Activated CD4-positive, alpha-beta T cell treated with anti-CD3 and anti-CD28 coated beads for 48 hours (primary cell): ENCODE measurements at places on chromosomes 3 and 15.

GRCh38 chr3:138608322-138609135 is at the start of gene FAIM:
Gene FAIM (plus strand): TSS chr3:138608771. CDS start chr3:138619727, 10,956 bp downstream.
- peak; percentile 74 for DNase-seq

GRCh38 chr15:83747050-83747717 is 93.3 kb downstream of the ADAMTSL3 start:
- no peak for DNase-seq

- no peak for DNase-seq
These were observed 198.3 kb downstream of the OTOL1 start for GRCh38 chr3:161694682-161695564.

GRCh38 chr3:98874602-98875249 is 26.8 kb downstream of the DCBLD2 start:
- DNase-seq: no peak

DNA sequence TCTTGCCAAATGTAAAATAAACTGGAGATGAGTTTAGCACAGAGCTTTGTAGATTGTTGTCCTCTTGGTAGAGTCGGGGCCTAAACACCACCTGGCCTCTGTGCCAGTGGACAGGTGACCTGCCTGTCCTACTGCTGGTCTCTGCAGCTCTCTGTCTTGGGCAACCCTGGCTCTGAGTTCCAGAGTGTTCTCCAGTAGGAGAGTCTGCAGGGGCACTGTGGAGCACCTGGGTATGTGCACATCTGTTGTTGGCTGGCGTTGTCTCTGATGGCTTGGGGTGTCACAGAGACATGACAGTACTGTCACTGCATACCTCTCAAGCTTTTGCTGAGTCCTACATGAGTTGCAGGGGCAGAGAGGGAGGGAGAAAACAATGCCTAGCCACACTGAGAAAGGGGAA is 112.6 kb downstream of the IGF1R start:
- no peak for DNase-seq

DNA sequence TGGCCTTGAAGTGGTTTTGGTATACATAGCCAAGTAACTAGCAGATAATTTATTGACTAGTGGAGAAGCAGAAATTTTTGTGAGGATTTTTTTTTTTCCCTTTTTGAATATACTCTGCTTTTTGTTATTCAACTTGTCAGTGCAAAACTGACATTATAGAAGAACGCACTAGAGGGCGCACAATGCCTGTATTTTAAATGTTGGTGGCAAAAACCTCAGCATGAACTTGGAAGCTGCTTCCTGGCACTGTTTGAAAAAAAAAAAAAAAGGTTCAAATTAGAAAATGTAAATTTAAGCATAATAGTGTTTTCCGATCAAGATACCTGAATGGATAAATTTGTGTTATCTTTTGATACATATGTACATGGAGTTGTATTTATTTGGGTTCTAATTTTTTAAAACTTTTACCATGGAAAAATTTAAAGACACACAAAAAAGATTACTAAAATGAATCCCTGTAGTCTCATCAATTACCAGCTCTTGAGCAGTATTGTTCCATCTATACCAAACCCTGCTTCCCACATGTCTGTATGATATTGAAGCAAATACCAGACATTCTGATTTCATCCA is 56.0 kb downstream of the SLC25A26 start:
- DNase-seq: peak; percentile 70

GRCh38 chr15:89335298-89336041 is 846 bp upstream of the POLG start:
- DNase-seq: no peak

- DNase-seq: no peak
These were observed 70.9 kb upstream of the GCNT3 start for GRCh38 chr15:59540654-59541053.

DNA sequence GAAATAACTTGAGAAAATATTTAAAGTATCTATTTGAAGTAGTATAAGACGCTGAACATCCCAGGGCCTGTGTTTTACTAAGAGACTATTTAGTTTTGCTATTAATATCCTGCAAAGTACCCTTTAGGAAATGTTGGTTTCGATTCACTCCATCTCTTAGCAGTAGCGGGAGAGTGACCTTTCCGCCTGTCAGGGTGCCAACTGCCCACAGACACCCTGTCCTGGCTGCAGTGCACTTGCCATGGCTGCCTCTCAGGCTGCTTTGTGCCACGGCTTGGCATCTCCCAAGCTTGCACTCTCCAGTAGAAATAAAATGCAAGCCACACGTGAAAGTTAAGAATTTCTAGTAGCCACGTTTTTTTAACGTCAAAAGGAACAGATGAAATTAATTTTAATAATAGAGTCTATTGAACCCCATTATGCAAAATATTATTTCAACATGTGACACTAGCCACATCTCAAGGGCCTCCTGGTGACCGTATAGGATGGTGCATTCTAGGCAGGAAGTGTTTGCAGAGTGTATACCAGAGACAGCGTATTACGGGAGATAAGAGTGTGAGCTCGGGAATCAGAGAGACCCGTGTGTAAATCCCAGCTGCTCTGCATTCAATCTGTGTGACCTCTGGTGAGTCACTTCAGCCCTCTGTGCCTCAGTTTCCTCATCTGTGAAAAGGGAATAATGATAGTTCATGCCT is 19.8 kb downstream of the ADAMTS9 start:
- no peak for DNase-seq

DNA sequence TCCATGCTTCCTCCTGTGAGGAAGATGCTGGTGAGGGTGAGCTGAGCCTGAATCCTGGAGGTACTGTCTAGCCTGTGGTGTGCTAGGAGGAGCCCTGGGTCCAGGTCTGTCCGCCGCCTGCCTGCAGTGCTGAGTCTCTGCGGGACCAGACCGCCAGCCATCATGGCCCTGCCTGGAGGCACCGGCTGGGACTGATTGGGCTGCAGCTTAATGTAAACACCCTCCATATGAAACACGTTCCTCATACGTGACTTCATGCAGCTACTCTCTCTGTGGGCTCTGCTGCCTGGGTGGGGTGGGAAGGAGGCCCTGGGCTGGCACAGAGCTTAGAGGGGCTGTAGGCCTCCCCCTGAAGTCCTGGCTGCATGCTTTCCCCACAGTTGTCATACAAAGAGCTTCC is 67.4 kb downstream of the FBLN2 start:
- no peak for DNase-seq

- DNase-seq: no peak
These were observed 208.4 kb downstream of the TP63 start for GRCh38 chr3:189839576-189839975.

DNA sequence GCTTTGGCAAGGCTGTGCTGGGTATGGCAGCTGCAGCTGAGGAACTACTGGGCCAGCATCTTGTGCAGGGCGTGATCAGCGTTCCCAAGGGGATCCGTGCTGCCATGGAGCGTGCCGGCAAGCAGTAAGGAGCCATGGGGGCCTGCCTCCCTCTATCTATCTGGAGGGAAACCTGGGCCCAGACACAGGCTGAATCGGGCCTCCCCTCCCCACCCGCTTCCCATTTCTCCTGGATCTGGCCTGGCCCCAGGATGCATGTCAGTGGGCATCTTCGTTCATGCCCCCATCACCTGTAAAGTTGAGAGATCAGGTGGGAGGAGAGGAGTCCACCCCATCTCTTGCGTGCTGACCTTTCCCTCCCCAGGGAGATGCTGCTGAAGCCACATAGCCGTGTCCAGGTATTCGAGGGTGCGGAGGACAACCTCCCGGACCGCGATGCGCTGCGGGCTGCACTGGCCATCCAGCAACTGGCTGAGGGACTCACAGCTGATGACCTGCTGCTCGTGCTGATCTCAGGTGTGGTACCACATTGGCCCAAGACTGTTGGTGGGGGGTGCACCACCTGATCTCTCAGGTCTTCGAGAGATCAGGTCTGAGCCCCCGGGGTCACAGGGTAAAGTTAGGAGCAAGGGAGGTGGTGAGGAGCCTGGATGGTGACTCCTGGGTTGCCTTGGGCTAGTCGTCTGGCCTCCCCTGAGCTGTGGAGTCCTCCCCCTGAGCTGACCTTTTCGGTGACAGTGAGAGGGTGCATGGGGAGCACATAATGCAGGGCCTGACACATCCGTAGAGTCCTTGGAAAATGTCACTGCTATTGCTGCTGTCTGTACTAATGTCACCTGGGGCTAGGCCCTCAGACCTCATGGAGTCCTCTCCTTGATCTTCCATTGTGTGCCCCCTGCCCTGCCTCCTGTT is 3.2 kb downstream of the GLYCTK start:
- no peak for DNase-seq

GRCh38 chr3:134516905-134517304 is 31.0 kb downstream of the CEP63 start:
- DNase-seq: no peak

- no peak for DNase-seq
These were observed 51.4 kb downstream of the SEMA6D start for GRCh38 chr15:47768735-47769134.

DNA sequence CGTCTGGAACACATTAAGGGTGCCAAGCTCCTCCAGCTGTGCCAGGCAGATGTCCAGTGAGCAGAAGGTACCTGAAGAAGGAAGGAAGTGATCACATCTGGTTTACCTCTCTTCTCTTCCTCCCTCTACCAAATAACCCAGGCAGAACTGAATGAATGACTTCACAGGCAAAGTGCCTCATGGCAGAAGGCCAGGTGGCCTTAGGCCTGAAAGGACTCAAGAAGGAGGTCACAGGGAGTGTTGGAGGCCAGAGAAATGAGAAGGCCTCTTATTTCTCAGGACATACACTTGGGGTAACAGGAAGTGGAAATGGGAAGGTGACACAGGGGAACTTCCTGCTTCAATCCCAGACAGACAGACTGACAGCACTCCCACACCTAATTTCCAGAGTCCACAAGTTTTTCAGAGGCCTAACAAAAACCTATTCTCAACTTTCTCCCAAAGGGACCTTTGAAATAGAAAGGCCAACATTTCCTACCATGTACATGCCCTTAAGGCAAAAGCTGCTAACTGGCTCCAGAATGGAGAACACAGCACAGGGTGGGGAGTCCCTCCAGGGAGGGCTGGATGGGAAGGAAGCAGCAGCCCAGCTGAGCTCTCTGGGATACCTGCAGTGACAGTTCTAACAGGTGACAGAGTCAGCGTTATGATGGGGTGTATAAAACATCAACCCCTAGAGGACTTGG is 17.6 kb upstream of the SIN3A start:
- DNase-seq: no peak

GRCh38 chr3:88298189-88298588 is 148.4 kb downstream of the C3orf38 start:
- DNase-seq: no peak

DNA sequence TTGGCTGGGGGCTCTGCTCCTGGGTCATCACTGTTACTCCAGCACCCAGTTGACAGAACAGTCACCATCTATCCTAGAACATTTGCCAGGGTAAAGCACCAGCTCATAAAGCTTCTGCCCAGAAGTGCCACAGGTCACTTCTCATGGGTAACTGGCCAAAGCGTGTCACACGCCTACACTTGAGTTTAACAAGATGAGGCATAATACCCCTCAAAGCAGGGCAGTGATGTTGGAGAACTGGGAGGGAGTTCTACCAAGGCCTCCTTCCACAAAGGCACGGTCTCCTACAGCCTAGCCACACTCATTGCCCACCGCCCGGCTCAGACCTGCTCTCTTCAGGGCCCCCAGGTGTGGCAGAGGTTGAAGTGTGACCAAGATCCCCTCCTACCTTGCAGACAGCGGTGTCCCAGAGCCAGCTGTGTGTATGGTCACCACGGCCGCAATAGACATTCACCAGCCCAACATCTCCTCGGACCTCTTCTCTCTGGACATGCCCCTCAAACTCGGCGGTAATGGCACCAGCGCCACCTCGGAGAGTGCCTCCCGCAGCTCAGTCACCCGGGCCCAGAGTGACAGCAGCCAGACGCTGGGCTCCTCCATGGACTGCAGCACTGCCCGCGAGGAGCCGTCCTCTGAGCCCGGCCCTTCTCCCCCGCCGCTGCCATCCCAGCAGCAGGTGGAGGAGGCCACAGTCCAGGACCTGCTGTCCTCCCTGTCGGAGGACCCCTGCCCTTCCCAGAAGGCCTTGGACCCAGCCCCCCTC is 107.7 kb downstream of the ETFA start:
- DNase-seq: peak; percentile 1

GRCh38 chr15:34239151-34239808 is 14.5 kb downstream of the EMC4 start:
- peak; percentile 62 for DNase-seq

GRCh38 chr3:52004163-52004787 is 8.6 kb upstream of the RPL29 start:
- no peak for DNase-seq

DNA sequence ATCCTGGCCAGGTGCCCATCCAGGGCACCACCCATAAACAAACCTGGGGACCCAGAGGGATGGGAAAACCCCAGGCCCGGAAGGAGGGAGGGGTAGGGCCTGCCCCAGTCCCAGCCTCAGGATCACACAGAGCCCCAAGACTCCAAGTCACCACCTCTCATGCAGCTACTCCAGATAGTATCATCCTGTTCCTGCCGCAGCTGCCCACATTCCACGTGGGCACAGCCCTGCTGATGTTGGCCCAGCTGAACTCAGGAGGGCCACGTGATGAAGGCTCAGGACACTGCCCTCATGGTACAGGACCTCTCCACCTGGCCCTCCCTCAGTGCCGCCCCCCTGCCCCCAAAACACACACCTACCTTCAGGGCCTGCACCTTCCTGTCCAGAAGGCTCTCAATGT is 69.5 kb downstream of the CACNA2D2 start:
- DNase-seq: no peak

GRCh38 chr15:86759800-86760523 is 680.3 kb downstream of the AGBL1 start:
- DNase-seq: no peak

DNA sequence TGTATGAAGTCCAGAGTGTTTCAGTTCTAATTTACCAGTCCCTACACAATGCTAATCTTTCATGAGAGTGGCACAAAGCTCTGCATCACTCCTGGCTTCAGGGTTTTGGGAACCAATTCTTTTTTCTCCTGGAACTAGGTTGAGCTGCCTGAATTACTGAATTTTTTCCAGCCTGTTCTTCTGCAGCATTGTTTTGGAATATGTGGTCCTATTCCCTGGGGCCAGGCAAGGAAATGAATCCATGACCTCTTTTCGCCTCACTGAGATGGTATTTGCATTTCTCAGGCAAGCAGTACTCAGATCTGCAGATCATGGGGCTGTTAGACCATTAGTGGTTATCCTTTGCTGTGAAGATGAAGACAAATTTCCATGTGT is 25.6 kb upstream of the GPR171 start:
- no peak for DNase-seq
